ENCODE measurements at places on chromosomes 7 and 10.

DNA sequence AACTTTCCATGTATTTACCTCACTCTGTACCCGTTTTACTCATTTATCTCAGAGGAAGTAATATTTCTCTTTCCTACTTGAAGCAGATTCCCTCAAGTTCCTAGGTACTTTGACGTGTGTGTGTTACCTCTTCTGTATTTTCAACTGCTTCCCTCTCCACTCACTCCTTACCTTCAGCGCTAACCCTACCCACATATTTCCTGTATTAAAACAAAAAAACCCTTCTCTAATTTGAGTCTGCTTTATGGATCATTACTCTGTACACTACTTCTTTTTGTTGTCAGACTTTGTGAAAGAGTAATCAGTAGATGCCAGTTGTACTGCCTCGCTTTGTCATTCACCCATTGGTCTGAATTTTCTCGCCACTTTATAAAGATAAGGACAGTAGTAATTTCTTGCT, 74.0 kb downstream of the CDK13 start:
- no peak for DNase-seq

- DNase-seq: no peak
These were observed 806.0 kb upstream of the SORCS1 start for GRCh38 chr10:107970512-107970911.

- DNase-seq: no peak
These were observed 206.0 kb upstream of the SH2B2 start for GRCh38 chr7:102080434-102081243.

GRCh38 chr10:118595064-118595420, 406 bp downstream of the PRLHR start:
- no peak for DNase-seq

GRCh38 chr7:23333671-23334246, 34.6 kb downstream of the MALSU1 start:
- no peak for DNase-seq

GRCh38 chr10:31124852-31125251, 93.2 kb upstream of the ZNF438 start:
- DNase-seq: no peak

- no peak for DNase-seq
These were observed 98.9 kb upstream of the SDK1 start for GRCh38 chr7:3201937-3202710.

DNA sequence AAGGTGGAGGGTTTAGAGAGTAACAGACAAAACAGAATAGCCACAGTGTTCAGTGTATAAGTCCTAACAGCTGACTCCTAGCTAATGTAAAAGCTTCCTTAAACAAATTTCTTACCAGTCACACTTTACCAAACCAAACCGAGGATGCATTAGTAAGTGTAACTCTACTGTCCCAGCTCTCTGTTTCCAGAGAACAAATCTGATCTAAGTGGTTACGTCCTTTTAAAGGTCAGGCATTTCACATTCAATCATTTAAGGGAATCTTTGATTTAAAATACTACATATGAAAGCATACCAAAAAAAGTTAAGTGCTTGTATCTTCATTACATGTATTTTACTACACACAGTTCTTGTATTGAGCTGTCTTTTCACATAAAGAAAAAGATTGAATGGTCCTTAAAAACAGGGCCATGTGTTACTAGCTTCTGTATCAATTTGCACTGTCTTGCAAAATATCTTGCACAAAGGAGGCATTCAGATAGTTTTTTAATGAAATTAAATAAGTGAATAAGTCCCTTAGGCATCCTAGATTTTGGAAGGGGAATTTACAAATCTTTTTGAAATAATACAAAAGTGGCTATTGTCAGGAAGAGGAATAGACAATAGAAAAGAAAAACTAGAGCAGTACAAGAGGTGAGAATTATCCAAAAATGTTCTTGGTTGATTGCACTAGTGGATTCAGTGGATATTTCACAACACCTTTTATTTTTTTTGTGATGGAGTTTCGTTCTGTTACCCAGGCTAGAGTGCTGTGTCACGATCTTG, 58.4 kb upstream of the SPOCK2 start:
- DNase-seq: no peak

DNA sequence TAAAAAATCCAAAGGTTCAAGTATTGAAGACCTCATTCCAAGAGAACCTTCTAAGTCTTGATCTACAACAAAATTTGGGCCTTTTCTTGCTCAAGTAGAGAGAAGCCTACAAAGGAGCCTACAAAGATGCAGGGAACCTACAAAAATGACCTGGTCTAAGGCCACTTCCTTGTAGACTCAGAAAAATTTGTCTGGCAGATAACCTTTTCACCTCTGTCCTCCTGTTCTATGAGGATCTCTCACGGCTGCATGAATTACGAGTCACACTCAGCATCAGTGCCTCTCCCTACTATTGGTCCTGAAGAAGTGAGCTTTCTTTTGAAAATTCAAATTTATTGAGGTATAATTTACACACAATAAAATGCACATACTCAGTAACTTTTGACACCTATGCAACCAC, 29.3 kb downstream of the CCNJ start:
- no peak for DNase-seq

DNA sequence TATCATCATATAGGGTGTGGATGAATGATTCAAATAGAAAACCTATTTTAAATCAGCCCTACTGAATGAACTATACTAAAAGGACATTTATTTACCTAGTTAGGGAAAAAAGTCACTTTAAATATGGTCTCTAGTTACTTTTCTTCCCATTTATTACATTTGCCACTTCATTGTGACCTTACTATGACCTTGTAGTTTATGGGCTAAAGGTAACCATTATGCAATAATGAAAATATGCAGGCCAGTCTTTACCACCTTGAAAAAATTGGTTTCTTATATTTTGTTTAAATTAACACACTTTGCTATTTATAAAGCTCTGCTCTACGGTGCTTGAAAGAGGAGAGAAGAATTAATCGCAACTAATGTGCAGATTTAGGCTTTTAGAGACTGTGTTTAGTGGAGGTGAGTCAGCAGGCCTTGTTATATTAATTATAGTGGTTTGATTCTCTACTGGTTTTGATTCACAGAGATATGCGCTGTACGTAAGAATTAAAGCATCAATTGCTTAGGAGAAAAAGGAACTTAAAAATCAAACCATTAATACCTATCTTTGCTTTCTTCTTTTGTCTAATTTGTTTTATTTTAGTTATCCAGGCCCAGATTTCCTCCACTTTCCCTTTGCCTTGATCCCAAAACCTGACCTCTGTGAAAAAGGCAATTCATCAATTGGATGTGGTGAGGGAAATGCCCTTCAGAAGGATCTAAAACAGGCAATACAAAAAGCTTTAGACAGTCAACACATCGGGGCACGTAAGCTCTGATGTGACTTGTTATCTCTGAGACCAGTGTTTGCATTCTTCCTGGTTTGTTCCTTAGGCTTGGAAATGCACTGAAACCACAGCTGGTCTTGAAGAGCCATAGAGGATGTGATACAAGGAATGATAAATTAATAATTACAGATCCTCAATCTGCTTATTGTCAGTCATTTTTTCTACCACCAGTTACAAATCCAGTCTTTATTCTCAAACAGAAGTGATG, 141.2 kb upstream of the HDAC9 start:
- DNase-seq: no peak

- no peak for DNase-seq
These were observed 631.3 kb downstream of the PHTF2 start for GRCh38 chr7:78429878-78430277.

DNA sequence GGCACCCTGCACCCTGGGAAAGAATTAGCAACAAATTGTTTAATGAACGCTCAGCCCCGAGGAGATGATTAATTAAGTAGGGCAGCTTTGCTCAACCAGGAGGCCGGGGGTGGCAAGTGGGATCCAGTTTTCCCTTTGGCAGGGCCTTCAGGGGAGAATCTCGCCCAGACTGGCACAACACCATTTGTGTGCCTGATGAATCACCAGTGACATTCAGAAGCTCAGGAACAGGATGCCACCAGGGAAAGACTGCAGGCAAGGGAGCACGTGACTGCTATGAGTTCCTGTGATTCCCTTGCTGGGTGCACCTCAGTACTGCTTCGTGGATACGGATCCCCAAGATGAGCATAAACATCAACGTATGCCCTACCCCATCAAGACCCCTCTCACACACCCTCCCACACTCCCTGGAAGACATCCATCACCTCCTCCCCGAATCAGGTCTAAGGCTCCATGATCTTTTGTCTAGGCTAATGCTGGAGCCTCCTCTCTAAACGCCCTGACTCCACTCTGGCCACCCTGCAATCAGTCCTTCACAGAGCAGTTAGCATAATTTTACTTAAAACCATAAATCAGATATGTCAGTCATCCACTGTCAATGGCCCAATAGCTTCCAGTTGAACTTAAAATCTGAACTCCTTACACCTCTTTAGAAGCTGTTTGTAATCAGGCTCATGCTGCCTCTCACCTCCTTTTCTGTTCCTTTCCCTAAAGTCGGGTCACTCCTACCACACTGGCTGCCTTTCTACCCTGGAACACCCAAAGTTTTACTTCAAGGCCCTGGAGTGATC, 109.2 kb upstream of the AGK start:
- DNase-seq: no peak

- DNase-seq: peak; percentile 24
These were observed 72.6 kb downstream of the AP3M1 start for GRCh38 chr10:74078037-74078436.

DNA sequence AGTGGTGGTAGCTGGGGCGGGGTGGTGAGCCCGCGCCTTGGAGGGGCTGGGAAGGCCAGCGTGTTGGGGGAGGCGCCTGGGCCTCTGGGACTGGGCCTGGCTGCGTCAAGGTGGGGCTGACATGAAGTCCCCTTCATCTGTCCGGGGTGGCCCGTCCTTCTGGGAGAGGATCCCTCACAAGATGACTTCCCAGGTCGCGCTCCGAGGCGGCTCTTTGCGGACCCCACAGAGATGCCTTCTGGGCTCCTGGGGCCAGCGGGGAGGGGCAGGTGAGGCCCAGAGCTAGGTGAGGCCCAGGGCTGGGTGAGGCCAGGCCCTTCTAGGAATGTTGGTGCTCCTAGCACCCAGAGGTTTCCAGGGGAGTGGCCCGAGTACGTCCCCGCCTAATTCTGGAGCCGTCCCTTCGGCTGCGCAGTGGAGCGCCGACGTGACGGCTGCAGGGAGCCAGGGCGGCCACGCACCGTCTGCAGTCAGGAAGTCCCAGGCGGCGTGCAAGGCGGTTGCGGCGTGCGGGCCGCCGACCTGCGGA, 58.2 kb upstream of the NUPR2 start:
- DNase-seq: no peak

DNA sequence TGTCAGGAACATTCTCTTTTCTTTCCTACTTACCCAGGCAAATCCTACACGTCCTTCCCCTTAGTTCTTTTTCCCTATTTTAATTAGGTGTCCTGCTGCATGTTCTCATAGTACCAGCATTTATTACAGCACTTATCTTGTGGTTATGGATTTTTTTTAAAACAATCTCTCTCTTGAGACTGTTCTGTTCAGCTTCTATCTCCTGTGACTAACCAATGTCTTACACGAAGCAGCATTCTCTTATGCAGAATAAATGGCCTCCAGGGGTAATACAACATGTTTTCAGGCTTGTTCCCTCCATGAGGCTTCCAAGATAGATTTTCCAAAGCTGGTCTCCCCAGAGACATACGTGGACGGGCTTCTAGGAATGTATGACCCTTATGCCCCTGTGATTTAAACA, 1096.1 kb upstream of the CELF2 start:
- no peak for DNase-seq

- DNase-seq: no peak
These were observed 32.7 kb upstream of the HHEX start for GRCh38 chr10:92657024-92657423.

DNA sequence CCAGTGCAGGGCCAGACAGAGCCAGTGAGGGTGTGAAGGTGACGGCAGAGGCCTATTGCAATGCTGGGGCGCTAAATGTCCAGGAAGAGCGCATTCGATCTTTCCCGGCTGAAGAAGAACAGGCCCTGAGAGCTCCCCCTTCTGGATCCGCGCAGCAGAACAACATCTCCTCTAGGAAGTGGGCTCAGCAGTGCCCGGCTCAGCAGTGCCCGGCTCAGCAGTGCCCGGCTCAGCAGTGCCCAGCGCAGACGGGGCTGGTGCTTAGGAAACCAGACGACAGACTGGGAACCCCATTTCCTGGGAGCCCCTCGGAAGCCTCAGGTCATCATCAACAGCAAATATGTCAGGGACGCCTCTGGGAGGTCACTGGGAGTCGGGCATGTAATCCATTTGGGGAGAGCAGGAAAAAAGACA, 4.7 kb upstream of the NOS3 start:
- peak; percentile 59 for DNase-seq

GRCh38 chr7:30690011-30690410, 7.8 kb upstream of the CRHR2 start:
- DNase-seq: no peak

Data from GM12865 (cell line).